T-helper 9 cell (primary cell): ENCODE measurements at places on chromosomes 7 and 10.

GRCh38 chr7:83908526-83908925 is 259.6 kb upstream of the SEMA3E start:
- no peak for DNase-seq

GRCh38 chr7:114859477-114859876 is 62.4 kb upstream of the MDFIC start:
- no peak for DNase-seq

DNA sequence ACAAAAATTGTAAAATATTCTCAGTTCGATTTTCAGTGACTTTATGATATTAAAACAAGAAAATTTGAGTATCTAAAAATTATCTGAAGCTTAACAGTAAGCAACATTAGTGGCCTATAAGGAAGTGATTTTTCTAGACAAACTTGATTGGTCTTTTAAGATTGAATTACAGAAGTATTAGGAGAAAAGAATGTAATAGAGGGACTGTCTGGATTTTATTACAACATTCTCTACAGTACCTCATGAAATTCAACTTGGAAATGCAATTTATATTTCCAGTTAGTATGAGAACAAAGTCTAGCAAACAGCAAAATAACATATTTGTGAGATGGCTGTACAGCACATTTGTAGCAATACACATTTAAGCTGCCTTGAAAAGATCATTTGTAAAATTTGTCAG is 18.8 kb downstream of the REEP3 start:
- no peak for DNase-seq

GRCh38 chr10:33227489-33227888 is 107.0 kb downstream of the NRP1 start:
- no peak for DNase-seq

DNA sequence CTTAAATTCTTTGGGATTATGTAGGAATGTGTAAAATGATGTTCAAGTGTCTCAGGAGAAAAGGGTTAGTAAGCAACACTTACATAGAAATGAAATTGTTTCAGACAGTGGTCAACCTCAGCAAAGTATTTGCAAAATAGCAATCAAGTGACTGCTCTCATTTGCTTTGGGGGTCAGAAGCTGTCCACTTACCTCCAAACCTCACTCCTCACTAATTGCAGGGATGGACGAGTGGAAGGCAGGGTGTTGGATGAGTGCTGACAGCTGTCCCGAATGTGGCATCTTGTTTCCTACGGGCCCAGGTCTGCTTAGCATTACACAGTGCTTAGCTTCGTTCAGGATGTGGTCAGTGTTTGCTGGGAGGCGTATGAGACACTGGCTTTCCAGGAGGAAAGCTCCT is 437.0 kb downstream of the SUGCT start:
- DNase-seq, result no peak

GRCh38 chr10:16186564-16186963 is 250.2 kb upstream of the PTER start:
- DNase-seq, result no peak

- no peak for DNase-seq
Measured at GRCh38 chr10:113071446-113071845, 121.4 kb downstream of the TCF7L2 start.

DNA sequence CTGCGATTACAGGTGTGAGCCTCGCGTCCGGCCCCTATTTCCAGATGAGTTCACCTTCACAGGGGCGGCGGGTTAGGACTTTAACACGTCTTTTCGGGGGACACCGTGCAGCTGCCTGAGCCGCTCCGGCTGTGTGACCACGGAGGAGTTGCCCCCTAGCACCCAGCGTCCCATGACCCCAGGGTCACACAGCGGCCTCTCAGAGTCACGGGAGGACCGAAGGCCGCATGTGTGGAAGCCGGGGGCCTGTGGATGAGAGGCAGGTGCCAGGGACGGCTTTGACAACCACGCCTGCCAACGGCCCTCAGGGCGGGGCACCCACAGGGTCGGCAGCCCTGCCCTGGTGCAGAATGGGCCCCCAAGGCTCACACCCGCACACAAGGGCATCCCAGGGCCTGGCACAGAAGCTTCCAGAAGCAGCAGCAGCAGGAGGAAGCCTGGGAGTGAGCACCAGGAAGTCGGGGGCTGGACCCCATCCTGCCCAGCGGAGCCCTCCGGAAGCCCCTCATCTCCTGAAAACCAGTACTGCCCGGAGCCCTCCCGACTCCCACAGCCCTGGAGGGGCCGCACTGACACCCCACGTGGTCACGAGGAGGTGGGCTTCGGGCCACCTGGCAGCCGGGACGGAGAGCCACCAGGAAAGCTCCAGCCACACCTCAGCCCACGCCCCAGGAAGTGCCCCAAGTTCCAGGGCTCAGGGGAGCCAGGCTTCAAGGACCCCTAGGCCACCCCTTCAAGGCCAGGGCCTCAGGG is 32.7 kb downstream of the ADAP1 start:
- DNase-seq, result no peak

GRCh38 chr7:142581341-142581740 is 167.9 kb upstream of the PRSS1 start:
- DNase-seq, result no peak

- DNase-seq, result no peak
Measured at GRCh38 chr7:92636018-92636560, 45.9 kb upstream of the FAM133B start.

- DNase-seq, result no peak
Measured at GRCh38 chr7:105682341-105683060, 101.2 kb upstream of the EFCAB10 start.

DNA sequence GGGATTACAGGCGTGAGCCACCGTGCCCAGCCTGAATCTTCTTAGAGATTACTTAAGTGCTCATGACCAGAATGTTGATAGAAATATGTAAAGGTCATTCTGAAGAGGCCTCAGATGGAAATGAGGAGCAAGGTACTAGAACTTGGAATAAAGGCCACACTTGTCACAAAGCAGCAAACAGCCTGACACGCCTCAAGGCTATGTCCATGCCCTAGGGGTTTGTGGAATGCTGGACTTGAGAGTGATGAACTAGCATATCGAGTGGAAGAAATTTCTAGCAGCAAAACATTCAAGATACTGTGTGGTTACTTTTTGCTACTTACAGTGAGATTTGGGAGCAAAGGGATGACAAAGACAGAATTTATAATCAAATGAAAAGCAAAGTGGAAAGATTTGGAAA is 39.0 kb downstream of the ZNF438 start:
- DNase-seq, result no peak

- DNase-seq, result no peak
Measured at GRCh38 chr10:35371731-35372130, 35.4 kb downstream of the CCNY start.

GRCh38 chr7:94429153-94429552 is 34.5 kb downstream of the COL1A2 start:
- no peak for DNase-seq

DNA sequence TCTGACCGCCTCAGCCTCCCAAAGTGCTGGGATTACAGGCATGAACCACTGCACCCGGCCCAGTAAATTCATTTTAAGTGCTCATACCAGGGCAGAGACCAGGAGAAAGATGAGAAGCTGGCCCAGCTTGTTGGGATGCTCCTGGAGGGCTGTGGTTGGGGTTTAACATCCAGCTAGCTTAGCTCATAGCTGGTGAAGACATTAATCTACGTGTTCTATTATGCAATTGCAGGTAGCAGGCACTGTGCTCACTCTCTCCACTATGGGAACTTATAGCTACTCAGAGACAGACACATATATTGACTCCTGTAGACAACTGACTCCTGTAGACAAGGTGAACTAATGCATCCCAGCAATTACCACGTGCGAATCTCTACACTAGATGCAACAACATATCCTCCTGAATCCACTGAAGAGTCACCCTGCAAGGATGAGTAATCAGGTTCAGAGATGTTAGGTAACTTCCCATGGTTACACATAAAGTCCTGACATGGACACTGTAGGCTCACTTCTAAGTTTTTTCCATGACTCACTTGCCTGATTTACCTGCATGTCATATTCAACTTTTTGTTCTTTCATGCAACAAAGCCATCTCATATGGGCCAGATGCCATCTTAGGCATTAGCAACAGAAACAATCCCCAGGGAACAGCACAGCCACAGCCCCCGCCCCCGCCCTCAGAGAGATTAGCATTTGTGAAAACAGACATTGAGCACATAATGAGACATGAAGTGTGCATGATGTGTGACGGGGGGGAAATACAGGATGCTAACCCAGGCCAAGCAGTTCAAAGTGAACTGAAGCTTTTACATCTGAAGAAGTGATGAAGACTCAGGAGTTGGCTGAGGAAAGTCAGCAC is 37.2 kb downstream of the ERLIN1 start:
- no peak for DNase-seq

- no peak for DNase-seq
Measured at GRCh38 chr7:116862951-116863670, 724 bp downstream of the CAPZA2 start.

GRCh38 chr7:92695308-92696261 is 105.4 kb upstream of the FAM133B start:
- DNase-seq, result no peak

DNA sequence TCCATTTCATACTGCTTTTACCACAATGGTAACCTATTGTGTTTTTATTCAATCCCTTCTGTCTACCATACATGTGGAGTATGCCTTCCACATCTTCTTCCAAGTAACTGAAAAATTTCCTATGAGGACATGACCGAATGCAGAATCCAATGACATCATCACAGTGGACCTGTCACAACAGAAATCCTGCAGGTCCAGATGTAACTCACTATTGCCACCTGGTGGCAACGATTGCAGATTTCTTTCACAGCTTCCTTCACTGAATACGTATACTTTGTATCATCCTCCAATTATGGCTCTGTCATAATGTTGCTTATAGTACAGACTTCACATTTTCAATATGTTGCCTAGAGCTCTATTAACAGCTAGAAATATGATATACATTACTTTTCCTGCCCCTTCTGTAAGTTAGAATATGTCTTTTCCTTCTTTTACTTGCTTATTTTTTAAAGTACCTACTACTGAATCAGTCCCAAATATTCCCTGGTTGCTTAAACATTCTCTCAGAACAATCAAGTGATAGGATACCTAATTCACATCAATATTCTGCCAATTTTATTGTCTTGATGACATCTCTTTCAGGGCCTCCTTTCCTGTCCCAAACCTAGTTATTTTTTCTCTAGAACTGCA is 45.4 kb downstream of the SLC13A1 start:
- DNase-seq, result no peak

GRCh38 chr10:72087392-72087968 is 871 bp downstream of the SPOCK2 start:
- peak; percentile 37 for DNase-seq

GRCh38 chr7:97506728-97507127 is 225.2 kb upstream of the TAC1 start:
- DNase-seq, result no peak

- DNase-seq, result no peak
Measured at GRCh38 chr10:34420795-34421194, 394.3 kb downstream of the PARD3 start.

GRCh38 chr7:57443567-57443966 is 6.4 kb upstream of the ZNF716 start:
- DNase-seq, result no peak
